ENCODE measurements at places on chromosomes 12 and 14.
A peak's percentile ranks its signal among the peaks of the same experiment; 100 is the strongest.

DNA sequence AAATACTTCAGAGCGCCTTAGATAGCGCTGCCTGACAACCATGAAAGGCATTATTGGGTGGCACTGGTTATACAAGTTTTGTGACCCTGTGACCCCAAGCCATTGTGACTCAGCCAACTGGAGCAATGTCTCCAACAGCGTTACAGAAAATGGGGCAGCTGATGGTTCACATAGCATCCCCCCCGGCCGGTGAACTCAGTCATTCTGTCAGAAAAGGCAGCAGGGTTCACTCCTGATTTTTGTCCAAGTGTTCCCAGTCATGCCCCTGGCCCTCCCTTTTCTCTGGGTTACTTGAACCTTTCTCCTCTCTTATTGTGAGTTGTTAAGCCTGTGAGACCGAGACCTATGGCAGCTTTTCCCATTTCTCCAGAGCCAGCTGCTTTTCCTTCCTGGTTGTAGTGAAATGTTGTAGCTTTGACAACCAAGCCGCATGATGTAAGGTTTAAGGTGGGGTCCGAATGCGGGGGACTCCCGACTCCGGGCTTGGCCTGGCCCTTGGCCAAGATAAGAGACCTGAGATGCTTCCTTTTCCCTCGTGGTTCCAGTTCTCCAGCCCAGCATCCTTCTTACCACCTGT is 22.0 kb downstream of the CD9 start:
- DNase-seq, result no peak

DNA sequence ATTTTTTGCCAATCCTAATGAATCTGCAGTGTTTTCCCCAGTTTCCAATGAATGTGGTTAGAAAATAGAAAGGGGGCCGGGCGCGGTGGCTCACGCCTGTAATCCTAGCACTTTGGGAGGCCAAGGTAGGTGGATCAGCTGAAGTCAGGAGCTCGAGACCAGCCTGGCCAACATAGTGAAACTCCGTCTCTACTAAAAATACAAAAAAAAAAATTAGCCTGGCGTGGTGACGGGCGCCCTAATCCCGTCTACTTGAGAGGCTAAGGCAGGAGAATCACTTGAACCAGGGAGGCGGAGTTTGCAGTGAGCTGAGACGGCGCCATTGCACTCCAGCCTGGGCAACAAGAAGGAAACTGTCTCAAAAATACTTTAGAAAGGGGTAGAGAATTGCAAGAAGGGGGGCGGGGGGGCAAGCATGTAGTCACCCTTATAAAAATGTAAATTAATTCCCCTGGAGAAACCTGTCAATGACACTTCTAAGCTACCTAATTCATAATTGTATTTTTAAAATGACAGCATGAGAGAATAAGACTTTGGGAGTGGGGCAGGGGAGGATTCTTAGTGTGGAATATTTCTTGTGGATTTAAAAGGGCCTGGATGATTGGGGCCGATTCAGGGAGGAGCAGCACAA is 1.7 kb downstream of the KLHDC2 start:
- DNase-seq, result no peak

DNA sequence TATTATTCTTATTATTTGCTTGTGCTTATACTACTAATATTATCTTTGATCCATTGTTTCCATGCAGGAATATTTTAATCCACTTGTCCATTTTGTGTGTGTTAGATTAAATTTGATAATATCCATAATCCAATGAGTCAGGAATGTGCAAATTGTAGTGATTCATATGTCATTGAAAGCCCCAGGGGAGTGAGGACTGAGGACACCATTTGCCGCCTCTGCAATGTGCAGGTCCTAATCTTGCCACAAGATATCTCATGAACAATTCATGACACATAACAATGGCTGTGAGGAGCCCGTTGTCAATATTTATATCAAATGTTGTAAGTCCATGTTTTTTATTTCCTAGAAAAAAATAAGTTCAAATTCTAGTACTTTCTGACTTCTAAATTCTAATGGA is 250.5 kb downstream of the ZFP36L1 start:
- DNase-seq, result no peak

DNA sequence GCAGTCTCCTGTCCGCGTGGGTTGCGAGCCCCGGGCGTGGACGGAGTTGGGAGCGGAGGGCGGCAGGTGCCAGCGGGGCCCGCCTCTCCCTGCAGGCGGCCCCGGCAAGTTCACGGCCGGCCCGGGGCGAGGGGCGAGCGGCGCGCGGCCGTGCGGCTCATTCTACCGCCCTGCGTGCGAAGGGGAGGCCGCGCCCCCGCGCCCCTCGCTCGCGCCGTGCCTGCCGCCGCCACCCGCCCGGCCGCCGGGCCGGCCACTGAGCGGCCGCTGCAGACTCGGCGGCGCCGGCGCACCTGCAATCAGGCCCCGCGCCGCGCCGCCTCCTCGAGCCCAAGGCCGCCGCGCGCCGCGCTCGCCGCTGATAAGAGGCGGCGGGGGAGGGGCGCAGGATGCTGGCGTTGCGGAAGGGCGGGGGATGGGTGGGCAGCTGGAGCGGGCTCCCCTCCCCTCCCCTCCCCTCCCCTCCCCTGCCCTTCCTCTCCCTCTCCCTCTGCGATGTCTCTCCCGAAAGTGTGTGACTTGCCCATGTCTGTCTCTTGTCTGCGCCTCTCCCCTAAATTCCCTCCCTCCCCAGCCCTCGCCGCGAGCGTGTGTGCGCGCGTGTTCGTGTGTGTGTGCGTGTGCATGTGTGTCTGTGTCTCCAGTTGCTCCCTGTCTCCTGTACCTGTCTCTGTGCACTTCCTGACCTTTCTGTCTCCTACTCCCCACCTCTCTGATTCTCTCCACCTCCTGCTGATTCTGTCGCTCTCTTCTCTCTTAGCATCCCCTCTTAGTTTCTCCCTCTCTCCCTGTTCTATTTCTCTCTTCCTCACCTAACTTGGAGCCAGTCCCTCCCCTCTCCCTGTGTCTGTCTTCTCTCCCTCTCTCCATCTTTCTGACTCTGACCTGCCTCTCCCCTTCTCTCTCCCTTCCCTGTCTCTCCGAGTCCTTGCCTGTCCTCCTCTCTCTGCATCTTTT is 768.1 kb upstream of the TBX3 start:
- DNase-seq, result no peak

- DNase-seq, result no peak
Observed at GRCh38 chr14:99573436-99574098, 30.4 kb downstream of the CCDC85C start.

DNA sequence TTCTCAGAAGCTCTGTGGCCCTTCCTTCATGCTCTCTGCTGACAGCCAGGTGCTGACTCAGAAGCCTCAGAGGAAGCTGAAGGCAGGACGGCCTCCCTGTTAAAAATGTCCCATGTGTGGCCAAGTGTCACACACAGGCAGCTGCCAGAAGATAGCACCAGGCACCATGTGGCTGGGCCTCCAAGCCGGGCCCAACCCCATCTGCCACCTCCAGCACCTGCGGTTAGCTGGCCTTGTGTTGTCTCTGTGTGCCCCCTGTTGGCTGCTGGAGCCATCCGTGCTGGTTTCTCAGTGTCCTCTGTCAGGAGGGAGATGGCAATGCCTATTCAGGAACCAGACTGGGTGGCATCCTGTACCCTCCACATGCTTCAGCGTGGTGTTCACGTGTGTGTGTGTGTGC is 63.2 kb downstream of the TSPAN11 start:
- no peak for DNase-seq

GRCh38 chr12:124921200-124922031 is 7.0 kb upstream of the UBC start:
- DNase-seq, result peak; percentile 80

DNA sequence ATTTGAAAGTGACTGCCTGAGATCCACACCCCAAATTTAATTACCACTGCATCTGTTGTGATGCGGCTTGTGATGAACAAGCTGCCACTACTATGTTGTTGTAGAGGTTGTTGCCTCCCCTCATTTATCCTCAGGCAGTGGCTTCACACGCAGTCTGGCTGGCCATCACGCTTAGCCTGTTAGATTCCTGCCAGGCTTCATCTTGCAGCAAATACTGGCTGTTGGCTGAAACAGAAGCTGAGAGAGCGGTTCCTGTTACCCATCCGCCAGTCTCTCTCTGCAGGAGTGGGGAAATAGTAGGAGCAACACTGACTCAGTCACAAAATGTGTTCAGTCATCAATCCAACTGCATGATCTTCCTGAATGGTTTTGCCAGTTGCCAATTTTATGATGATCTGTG is 934.4 kb downstream of the FLRT2 start:
- no peak for DNase-seq

- DNase-seq, result no peak
Observed at GRCh38 chr14:31961896-31962295, 115.2 kb upstream of the ARHGAP5 start.

DNA sequence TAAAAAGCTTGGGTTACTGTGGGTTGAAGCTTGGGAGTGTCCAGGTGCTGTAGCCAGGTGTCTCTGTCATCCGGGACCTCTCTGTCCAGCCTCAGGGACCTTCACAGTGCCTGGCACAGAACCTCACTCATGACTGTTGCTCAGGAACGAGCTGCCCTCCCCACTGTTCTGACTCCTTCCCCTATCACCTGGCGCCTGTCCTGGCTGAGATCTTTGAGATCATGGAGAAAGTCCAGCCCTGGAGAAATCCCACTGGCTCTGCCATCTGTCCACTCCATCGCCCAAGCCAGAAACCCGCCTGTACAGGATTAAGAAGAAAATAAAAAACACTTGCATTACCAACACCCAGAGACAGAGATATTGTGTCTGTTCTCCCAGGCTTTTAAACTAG is 53.5 kb downstream of the DGLUCY start:
- no peak for DNase-seq

DNA sequence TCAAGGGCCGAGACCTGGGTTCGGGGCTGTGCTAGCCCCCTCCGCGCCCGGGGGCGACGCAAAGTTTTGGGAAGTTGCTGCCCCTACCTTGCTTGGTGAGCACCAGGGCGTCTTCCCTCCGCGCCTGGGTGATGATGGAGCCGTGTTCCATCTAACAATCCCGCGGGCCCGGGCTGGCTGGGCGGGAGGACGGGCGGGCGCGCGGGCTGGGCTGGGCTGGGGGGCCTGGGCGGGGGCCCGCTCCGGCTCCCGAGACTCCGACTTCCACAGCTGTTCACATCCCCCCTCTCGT is 298 bp downstream of the CTDSP2 start:
- DNase-seq, result no peak

DNA sequence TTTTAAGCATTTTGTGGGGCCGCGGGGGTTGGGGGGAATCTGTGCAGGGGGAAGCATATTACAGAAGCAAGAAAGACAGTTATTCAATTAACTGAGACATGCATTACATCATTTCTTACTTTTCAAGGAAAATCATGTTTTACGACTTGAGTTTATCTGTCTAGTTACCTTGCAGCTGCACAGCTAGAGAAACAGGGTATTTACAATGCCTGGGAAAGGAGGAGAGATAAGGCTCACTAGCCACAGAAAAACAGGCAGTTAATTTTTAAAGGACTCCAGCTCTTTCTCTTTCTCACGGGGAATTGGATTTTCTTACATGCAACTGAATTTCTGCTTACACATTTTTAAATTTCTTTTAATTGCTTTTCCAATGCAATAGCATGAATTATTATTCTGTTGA is 22.2 kb downstream of the FCF1 start:
- no peak for DNase-seq

DNA sequence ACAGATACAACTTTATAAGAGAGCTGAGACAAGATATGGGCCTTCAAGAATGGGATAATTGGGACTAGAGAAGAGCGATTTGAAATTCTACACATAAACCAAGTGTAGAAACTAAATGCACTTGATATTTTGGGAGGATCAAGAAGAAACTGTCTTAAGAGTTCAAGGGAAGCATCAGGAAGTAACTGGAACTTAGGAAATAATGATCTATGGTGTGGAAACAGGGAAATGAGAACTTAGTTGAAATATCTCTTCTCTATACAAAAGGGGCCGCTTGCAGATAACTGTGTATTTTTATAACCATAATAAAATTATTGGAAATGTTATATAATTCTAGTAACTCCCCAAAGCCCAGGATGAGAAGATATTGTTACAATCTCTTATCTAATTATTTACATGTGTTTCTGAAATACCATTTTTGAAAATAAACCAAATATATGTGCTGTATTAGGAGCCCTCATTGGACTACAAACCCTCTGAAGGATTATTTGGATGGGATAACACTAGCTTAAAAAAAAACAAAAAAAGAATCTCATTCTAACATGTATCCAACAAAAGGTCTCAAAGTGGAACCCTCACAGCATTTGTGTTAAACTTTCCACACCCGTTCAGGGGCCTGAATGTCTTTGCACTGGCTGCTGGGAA is 84.7 kb upstream of the FLRT2 start:
- no peak for DNase-seq

DNA sequence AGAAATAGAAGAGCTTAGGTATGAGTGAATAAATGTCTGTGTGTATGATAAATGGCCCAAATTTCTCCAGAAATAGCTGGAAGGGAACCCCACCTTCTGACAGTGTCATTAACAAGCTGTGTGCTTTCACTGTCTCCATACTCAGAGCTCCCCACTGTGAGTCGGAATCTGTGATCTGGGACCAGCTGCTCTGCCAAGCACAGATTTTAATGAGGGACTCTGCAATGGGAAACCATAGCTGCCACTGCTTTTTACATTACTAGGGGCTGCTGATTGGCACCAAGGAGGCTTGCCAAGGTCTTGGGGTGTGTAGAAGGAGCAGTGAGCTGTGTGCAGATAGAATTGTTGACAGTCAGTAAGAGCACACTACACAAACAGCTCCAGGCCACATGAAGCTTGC is 244.2 kb upstream of the CCDC196 start:
- DNase-seq, result no peak

DNA sequence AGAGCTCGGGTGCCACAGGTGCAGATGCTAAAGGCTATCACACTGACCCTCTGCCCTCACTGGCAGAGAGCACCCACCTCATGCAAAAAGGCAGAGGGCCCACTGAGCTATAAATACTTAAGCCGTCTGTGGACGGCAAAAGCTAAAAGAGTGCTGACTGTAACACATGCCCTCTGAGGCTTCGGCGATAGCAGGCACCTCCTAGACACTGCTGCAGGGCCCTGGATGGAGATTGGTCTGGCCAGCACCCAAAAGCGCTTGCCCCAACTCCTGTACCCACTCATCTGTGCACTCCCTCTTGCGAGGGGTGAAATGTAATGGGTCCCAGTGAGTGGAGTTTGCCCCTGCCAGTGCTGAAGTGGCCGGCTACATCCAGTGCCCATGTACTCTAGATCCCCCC is 148.7 kb downstream of the SLC16A7 start:
- DNase-seq, result no peak

DNA sequence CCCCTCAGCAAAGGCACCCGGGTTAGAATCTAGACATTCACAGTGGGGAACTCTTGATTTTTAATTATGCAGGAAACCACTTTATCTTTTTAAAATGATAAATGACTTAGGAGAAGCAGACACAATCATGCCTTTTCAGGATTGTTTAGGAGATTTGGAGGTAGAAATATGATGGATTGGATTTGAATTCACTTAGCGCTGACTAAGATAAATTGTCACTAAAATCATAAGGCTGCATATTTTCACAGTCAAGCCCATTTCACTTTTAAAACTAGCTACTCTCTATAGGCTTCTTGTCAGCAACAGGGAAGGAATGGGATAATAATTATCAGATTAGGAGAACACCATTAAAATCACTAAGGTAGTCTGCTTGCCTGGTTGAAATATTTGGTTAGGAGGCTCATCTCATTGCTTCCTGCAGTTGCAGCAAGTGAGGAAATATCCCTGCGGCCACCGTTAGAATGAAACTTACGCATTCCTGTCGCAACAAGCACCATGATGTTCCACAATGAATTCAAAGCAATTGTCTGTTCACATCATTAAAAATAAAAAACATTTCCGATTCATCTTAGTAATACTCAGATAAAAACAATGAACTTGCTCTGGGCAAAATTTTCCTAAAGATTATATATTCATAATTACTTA is 31.9 kb downstream of the DACT1 start:
- DNase-seq, result no peak

Measured in stimulated activated CD4-positive, alpha-beta T cell treated with anti-CD3 and anti-CD28 coated beads, Interleukin-1b, Interleukin-23, amount 100 ng/mL, for 24 hours (primary cell).